Stimulated activated CD4-positive, alpha-beta T cell treated with anti-CD3 and anti-CD28 coated beads, Interleukin-2, amount 100 ng/mL, for 4 hours (primary cell): ENCODE measurements at places on chromosomes 7 and 10.

- no peak for DNase-seq
Observed at GRCh38 chr7:142548978-142549377, 200.3 kb upstream of the PRSS1 start.

GRCh38 chr10:79928028-79928583, 20.8 kb downstream of the SFTPD start:
- no peak for DNase-seq

- no peak for DNase-seq
Observed at GRCh38 chr10:70567603-70568002, 34.9 kb downstream of the PRF1 start.

DNA sequence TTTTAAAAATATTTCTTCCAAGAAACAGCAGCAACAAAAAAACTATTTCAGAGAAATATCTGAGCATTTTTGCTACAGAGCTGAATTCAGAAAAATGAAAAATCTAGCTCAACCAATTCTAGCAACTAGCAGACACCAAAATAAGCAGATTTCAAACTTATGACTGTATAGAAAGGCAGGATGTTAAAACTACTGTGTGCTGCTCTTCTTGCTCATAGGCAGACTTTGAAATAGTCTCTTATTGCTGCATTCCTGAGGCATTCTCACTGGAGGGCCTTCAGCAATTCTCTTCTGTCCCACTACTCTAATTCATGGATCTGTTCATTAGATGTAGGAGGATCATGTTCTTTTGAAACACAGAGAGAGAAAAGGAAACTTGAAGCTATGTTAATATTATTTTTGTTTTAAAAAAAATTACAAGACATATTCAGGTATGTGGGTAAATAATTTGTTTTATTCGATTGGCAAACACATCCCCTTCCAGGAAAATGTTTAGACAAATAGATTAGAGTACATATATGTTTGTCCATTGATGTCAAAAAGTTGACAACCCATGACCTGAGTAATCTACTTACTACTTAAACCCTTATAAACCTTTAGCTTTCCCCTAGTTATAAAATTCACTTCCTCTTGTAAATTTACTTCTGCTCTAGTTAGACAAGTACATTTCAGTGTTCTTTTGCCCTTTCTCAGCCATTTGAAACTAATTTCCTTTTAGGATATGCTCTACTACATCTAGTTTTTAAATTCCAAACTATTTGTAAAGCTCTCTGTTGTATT, 428.2 kb upstream of the POT1 start:
- DNase-seq: no peak

DNA sequence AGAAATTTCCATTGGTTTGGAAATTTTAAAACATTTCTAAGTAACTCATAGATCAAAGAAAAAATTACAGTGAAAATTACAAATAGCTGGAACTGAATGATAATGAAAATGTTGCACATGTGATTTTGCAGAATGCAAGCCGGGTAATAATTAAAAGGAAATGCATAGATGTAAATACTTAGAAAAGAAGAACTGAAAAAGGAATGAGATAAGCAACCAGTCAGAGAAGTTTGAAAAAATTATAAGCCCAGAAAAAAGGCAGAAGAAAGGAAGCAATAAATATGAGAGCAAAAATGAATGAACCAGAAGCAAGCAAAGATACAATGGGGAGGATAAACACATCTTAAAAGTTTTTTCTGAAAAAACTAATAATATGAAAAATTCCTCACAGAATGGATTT, 3.2 kb upstream of the TMEM273 start:
- no peak for DNase-seq

GRCh38 chr7:74617180-74617744, 40.3 kb upstream of the GTF2I start:
- peak; percentile 4 for DNase-seq

- no peak for DNase-seq
Observed at GRCh38 chr10:13865758-13866491, 279.2 kb downstream of the PRPF18 start.

DNA sequence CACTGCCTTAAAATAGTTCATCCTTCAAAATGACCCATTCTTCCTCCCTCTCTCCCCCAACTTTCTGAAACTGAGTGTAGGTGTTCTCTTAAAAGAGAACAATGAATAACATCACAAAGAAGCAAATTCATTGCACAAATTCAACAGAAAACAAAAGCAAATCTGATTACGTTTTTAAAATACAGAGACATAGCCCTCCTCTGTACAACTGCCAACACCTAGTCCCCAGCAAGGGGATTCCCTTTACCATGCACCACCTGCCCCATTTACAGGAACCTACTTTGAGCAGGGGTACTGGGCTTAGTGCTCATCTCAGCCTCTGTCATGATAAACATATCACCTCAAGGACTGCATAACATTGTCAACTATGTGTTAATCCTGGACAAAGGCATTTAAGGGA, 302.8 kb upstream of the AOAH start:
- no peak for DNase-seq

DNA sequence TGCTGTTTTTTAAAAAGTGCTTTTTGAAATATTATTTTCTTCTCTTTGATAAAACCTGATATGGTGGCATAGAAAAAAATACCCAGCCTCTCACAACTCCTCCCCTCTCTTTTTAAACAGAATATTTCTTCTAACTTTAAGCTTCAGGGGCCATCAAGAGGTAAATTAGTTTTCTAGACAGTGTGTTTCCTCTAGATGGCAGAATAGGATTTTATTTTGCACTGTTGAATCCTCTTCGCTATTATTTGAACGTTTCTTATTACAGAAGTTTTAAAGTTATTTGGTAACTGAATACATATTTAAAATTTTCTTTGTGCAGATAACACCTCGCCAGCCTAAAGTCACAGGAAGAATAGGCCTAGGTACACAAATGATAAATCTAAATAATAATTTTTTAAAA, 30.3 kb downstream of the ARL5B start:
- DNase-seq: no peak

DNA sequence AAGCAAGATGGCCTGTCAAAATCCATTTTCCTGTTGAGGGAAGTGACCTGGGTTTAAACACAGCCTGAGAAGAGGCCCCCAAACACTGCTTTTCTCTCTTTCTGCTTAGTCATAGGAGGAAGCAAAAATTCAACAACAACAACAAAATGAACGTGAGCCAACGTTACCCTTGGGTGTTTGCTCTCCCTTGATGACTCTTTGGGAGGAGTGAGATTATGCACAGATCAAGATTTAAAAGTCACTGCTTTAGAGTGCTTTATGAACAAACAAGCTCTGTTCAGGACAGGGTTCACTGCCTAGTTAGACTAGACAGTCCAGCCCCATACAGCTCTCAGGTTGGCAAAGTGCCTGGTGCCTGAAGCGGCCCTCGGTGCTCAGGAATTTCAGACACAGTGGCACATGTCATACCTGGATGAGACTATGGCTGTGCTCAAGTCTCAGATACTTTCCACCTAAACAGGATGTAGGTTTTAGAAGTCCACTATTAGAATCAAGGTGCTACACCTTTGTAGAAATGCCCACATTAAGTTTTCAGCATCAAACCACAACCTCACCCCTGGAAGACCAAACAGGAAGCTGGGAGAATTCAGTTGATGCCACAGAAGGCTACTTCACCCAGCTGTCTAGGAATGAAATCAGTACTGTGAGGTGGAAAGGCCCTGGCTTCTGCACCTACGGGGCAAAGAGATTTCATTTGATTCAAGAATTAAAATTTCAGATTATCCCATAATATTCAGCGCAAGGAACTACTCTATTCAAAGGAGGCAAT, 38.7 kb downstream of the DENND11 start:
- no peak for DNase-seq

- DNase-seq: no peak
Observed at GRCh38 chr10:93077860-93078337, 4.2 kb downstream of the CYP26A1 start.

DNA sequence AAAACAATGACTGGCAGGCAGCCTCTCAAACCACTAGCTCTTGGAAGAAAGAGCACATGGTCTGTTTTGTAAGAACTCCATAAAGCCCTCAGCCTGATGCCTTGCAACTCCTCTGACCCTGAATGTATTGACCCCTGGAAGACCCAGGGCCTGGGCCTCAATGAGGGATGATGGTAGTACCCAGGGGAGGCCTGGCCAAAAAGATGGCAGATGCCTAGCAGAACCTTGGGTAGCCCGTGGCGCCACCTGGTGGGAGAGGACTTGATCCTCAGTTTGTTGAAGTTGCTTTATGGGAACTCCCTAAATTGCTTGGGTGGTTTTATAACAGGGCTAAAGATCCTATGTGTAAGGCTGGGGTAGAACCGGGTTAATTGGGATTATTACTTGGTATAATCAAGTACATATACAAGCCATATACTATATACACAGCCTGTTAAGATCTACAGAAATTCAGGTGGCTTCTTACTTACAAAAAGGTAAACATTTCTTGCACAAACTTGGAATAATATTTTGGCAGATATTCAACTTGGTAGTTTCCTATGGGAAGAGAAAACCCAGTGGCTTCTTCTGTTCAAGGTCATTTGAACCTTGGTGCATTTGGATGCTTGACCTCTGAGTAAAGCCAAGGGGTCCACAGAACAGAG, 95.8 kb upstream of the CACUL1 start:
- peak; percentile 38 for DNase-seq

DNA sequence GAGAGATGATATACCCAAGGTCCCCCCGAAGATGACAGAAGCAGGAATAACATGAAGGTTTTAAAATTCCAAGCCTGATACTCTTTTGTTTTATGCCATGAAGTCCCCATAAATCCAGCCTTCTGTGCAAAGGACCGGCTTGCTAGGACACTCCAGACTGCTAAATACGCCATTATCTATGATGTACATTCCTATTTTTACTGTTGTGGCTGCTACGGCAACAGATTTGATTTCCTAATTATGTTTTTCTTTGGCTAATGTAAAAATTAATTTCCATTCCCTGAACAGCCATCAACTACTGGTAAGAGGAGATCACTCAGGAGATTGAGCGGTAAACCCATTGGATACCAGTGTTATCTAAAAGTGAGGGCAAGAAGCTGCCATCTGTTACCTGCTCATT, 1090.8 kb downstream of the TYW1 start:
- no peak for DNase-seq

DNA sequence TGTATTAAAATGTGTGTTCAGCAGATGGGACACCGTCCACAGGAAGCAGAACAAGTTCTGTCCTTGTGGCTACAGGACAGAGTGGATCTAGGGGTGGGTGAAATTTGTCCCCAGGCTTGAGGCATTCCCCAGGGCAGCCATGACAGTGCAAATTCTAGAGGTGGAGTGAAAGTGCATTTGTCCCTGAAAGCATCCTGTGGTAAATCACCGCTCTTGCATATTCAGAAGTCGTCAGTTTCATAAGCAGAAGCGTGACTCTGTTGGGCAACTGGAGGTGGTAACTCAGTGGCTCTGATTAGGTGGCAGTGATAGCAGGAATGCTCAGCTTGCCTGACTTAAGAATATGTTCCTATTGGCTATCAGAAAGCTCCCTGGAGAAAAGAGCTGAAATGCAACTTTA, 96.6 kb downstream of the SNX10 start:
- no peak for DNase-seq

- no peak for DNase-seq
Observed at GRCh38 chr10:1157615-1157933, 101.4 kb downstream of the WDR37 start.

- no peak for DNase-seq
Observed at GRCh38 chr10:112002206-112002605, 181.4 kb downstream of the GPAM start.

- DNase-seq: no peak
Observed at GRCh38 chr7:29454899-29455451, 108.7 kb upstream of the PRR15 start.

DNA sequence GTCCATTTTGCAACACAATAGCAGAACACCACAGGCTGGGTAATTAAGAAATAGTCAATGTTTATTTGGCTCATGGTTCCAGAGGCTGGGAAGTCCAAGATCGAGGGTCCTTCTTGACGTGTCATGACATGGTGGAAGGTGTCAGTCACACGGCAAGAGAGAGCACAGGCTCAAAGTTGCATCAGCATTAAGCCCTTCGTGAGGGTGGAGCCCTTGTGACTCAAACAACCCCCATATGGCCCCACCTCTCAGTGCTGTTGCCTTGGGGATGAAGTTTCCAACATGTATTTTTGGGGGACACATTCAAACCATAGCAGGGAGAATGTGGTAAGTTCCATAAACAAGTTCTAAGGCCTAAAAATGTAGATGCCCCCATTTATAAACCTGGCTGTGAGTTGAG, 24.6 kb upstream of the GTPBP4 start:
- no peak for DNase-seq

- no peak for DNase-seq
Observed at GRCh38 chr7:44402401-44403060, 77.1 kb upstream of the CAMK2B start.

DNA sequence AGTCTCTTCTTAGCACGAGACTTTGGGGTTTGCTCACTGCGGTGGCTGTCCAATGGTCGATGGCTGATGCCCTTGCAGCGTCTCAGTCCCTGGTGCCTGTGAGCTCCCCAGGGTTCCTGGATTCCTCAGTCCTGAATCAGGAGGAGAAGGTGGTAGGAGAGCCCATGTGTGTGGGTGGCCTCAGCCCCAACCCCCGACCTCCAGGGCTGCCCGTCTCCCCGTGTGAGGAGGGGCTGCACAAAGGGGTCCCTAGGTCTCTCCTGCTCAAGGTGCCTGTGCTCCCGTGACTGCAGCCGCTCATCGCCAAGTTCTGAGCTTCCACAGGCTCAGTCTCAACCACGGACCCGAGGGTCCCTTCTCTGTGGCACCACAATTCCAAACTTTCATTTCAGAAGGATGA, 142.9 kb downstream of the VIPR2 start:
- DNase-seq: no peak

GRCh38 chr10:10831085-10831484, 186.6 kb upstream of the CELF2 start:
- no peak for DNase-seq

DNA sequence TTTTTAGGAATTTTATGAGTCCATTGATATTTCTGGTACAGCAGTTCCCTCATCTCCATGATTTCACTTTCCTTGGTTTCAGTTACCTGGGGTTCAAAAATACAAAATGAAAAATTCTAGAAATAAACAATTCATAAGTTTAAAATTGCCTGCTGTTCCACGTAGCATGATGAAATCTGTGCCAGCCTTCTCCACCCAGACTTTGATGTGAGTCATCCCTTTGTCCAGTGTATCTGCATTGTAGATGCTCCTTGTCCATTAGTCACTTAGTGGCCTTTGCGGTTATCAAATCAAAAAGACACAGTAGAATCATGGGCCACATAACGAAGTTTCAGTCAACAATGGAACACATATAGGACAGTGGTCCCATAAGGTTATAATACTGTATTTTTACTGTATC, 286.9 kb downstream of the PTEN start:
- no peak for DNase-seq

- DNase-seq: no peak
Observed at GRCh38 chr7:133489906-133490305, 237.0 kb downstream of the EXOC4 start.

DNA sequence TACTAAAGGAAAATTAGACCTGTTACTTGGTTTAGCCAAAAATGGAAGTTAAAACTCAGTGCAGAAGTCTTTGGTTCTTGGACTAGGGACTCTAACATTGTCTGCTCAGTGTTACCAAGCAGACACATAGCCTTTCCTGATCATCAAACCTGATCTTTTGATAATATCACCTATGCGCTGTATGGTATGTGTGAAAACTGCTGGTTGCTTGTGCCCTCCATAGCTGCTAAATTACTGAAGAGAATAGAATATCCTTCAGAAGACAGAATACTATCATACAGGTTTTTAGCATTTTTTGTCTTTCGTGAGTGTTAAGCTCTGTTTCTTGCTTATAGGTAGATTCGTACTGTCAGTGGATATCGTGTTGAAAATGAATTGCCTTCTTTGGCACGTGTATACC, 68.7 kb downstream of the ST7 start:
- DNase-seq: no peak
